Renal cortical epithelial cell (primary cell): ENCODE measurements at places on chromosomes 6 and 20.

- no peak for DNase-seq
Observed at GRCh38 chr6:168649209-168649608, 208.2 kb downstream of the SMOC2 start.

GRCh38 chr6:25138233-25138933, 140.8 kb upstream of the CARMIL1 start:
- peak; percentile 56 for DNase-seq

GRCh38 chr6:12537389-12537788, 179.2 kb upstream of the PHACTR1 start:
- no peak for DNase-seq

DNA sequence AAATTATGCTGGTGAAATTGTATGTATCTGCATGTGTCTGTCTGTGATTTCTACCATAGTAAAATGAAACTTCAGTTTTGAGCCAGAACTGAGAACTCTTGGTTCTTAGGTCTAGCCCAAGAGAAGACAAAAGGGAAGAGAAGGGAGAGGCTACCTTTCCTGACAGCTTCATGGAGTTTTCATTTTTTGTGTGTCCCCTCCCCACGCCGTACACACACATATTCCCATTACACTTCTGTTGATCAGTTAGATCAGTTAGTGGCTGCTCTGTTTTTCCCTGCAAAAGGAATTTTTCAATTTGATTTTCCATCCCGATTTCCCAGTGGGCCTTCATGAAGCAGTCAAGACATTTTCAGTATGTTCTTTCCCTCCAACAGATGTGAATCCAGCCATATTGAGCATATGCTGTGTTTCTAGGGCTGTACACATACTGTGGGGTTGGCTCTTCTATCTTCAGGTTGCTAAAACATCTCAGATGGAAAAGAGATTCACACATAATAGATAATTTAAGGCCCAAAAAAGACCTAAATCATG, 52.5 kb downstream of the HIVEP1 start:
- DNase-seq: no peak

- DNase-seq: no peak
Observed at GRCh38 chr6:149473080-149474052, 11.4 kb downstream of the ZC3H12D start.

DNA sequence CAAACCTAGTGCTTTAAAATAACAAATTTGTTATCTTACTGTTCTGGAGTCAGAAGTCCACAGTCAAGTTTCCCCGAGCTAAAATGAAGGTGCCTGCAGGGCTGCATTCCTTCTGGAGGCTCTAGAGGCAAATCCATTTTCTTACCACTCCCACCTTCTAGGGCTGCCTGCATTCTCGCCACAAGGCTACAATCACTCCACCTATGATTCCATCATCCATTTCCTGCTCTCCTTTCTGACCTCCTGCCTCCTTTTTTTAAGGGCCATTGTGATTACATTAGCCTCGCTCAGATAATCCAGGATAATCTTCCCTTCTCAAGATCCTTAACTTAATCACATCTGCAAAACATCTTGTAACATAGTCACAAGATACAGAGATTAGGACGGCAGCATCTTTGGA, 42.4 kb upstream of the SIRT5 start:
- no peak for DNase-seq

DNA sequence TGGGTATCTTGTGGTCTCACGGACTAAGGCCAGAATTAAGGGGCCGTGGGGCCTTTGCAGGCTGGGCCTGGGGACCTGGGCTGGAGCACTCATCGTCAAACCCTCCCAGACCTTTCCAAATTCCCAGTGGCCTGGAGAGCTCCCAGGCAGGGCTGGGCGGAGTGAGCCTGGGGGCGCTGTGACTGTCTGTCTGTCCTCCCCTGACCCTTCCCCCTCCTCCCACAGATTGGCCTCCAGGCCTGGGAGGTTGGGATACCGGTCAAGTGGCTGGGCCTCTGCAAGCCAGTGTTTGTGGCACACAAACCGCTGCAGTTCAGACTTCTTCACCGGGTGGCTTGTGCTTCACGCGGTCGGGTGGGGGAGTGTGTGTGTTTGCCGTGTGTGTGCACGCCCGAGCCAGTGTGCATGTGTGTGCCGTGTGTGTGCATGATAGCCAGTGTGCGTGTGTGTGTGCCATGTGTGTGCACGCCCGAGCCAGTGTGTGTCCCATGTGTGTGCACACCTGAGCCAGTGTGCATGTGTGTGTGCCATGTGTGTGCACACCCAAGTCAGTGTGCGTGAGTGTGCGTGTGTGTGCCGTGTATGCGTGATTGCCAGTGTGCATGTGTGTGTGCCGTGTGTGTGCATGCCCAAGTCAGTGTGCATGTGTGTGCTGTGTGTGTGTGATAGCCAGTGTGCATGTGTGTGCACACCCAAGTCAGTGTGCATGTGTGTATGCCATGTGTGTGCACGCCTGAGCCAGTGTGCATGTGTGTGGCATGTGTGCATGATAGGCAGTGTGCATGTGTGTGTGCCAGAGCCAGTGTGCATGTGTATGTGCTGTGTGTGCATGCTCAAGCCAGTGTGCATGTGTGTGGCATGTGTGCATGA, 6.3 kb downstream of the RBBP8NL start:
- no peak for DNase-seq

DNA sequence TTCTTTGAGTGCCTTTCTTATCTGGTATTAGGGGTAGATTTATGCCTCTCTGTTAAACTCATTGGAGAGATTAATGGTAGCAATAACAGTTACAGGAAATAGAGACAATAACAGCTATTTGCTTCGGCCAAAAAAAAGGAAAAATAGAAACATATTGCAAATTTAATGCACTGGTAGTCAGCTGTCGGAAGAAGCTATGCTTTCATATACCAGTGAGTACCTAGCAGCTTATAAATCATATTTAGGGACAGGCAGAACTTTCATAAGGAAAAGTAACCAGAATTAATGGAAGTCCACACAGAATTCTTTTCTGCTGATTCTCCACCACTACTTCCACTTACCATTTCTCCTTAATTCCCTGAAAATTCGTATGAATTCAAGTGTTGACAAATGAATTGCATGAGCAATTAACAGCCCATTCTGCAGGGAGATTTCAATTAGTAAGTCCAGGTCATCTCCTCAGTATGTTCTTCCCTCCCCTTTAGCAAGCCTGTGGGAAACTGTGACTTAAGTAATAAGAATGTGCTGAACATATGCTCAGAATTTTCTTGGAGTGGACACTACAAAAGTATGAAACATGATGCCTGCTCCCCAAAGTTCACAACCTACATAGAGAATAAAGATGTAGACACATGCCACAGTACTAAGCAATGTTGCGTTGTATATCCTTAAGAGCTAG, 196.7 kb upstream of the KCNQ5 start:
- no peak for DNase-seq

GRCh38 chr20:24431279-24432045, 38.0 kb upstream of the SYNDIG1 start:
- DNase-seq: no peak

- no peak for DNase-seq
Observed at GRCh38 chr20:33948480-33948879, 45.2 kb upstream of the RALY start.

DNA sequence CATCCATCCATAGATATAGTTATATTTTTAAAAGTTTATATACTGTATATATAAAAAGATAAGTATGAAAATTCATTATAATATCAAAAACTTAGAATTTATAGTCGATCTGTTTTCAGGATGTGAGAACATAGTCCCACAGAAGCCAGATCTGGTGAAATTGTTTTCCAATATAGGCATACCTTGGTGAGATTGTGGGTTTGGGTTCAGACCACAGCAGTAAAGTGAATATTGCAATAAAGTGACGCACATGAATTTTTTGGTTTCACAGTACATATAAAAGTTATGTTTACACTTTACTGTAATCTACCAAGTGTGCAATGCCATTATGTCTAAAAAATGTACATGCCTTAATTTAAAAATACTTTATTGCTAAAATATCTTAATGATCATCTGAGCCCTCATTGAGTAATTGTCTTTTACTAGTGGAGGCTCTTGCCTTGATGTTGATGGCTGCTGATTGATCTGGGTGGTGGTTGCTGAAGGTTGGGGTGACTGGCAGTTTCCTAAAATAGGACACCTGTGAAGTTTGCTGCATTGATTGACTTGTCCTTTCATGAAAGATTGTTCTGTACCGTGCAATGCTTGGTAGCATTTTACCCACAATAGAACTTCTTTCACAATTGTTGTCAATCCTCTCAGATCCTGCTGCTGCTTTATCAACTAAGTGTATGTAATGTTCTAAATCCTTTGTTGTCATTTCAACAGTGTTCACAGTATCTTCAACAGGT, 29.8 kb downstream of the AIG1 start:
- no peak for DNase-seq

GRCh38 chr20:4053071-4053919, 37.9 kb upstream of the RNF24 start:
- no peak for DNase-seq

- no peak for DNase-seq
Observed at GRCh38 chr20:23820493-23820892, 6.0 kb downstream of the CST2 start.

DNA sequence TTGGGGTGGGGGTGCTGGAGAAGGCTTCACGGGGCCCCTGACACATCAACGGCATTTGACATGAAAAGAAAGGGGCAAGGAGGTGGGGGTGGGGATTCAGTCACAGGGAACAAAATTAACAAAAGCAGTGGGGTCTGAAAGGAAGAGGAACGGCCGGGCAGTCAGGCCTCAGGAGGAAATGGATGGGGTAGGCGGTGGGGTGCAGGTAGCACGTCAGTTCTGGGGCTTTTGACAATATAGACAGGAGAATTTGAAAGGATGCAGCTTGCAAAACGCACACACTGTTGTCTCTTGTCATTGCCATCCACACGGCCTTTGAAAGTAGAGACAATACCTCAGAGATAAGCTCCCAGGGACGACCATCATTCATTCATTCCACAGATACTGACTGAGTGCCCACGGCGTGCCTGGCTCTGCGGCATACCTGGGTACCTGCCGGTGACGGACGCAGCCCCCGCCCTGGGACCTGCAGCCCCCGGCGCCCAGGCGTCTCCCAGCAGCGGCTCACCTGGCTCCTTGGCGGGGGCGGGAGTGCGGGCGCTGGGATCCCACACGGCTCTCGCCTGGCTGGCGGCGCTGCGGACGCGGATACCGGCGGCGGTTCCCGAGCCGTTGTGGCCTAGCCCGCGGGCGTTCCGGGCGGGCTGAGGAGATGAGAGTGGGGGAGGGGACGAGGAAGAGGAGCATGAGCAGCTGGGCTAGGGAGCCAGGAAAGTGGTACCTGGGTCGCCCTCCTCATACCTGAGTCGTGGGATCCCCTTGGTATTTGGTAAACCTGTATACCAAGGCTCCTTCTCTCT, at the start of gene SLC26A8:
Gene SLC26A8 (minus strand): TSS at position 646 of the 800 bp plus-strand sequence. CDS start 4,934 bp downstream, outside the sequence.
- no peak for DNase-seq

- DNase-seq: peak; percentile 99
Observed at GRCh38 chr6:37242429-37243052, 15.0 kb upstream of the TBC1D22B start.

- DNase-seq: no peak
Observed at GRCh38 chr6:140893432-140893831, 1239.3 kb upstream of the GJE1 start.

DNA sequence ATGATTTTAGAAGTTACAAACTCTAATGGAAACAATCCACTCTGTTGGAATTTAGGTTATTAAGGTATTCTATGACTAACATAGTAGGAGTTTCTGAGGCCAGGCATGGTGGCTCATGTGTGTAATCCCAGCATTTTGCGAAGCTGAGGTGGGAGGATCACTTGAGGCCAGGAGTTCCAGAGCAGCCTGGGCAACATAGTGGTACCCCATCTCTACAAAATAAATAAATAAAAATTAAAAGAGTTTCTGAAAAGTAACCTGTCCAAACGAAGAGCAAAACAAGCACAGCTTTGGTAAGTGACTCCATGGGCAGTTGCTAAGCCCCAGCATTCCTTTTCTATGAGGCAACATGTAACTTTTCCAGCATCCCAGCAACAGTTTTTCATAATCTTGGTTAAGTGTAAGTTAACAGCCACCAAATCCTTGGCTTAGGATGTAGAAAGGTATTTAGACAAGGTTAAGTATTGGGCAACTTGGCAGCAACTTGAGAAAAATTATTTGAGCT, 86.3 kb downstream of the SOX4 start:
- DNase-seq: peak; percentile 91

DNA sequence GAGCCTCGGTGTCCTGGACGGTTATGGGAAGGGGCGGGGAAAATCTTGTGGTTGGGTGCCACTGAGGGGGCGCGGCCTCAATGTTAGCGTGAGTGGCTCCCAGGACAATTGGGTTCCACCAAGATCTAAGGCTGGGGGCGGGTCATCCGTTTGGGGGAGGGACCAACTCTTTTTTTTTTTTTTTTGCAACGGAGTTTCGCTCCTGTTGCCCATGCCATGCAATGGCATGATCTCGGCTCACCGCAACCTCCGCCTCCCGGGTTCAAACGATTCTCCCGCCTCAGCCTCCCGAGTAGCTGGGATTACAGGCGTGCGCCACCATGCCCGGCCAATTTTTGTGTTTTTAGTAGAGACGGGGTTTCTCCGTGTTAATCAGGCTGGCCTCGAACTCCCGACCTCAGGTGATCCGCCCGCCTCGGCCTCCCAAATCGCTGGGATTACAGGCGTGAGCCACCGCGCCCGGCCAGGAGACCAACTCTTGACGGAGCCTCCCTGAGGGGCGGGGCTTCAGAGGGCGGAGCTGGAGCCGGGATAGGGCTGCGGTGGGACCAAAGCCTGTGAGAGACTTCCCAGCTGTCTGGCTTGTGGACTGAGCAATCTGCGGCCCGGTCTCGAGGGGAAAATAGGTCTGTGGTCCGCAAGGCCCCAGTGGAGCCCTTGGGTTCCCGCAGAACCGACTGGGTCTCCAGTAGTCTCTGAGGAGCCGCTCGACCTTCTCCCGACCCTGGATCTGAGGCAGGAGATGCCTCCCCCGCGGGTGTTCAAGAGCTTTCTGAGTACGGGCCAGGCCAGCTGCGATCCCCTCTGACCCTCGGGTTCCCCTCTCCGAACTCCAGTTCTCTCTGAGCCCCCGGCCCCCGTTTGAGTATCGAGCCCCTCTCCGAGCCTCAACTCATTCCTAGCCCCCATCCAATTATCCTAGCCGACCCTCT, 1.1 kb downstream of the SPAG4 start:
- DNase-seq: peak; percentile 99

DNA sequence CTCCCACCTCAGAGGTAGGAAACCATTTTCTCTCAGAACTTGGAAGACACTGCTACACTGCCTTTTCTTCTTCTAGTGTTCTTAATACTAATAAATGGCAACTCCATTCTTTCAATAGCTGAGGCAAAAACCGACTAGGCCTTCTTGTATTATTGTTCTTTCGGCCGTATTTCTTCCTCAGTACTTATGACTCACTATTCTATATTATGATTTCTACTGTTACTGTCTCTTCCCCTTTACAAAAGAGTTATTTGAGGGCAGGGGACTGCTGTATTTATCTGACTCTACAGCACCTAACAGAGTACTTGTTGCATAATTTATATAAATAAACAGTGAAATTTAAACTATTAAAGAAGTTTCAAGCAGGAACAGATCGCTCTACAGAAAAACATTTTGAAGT, 3.1 kb downstream of the DNAAF9 start:
- DNase-seq: no peak
